ENCODE measurements at places on chromosomes 1 and 21.

DNA sequence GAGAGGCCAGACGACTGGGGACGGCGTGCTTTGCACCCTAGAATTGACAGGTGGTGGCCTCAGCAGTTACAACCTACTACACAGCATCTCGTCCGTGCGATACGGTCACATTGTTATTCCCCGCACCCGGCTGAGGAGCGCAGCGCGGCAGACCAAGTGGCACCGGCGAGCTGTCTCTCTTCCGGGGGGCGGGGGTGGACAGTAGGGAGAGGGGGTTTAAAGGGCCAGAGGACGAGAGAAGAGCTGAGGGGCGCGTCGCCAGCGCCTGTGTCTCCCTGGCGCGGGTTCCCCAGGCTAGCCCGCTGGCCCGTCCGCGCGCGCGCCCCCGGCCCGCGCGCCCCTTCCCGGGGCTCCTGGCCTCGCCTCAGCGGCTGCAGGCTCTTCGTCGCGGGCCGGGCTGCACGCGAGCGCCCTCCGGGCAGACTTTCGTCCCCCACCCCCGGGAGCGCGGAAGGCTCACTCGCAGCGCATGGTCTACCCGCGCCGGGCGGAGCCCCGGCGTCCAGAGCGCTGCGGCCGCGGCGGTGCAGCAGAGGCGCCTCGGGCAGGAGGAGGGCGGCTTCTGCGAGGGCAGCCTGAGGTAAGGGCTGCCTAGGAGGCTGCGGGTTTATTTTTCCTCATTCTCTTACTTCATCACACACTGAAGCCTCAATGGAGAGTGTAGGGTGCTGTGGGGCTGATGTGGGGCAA, at the start of gene PDE4B:
PDE4B (plus strand) TSS at position 227 of the 690 bp plus-strand sequence.
- no peak for DNase-seq

DNA sequence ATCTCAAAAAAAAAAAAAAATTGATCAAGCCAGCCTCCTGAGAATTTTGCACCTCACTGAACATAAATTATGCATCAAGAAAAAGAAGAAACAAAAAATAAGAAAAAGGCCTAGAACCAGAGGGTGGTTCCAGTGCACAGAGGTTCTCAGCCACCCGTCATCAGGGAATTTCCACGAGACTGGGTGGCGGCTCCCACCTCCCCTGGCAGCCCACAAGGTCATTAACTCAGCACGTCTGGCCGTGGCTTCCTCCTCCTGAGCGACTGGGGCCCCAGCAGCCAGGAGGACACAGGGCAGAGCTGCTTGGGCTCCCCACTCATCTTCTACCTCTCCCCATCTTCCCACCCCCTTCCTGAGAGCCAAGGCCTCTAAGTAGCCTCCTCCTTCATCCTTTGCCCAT, 15.7 kb upstream of the TMEM51 start:
- no peak for DNase-seq

DNA sequence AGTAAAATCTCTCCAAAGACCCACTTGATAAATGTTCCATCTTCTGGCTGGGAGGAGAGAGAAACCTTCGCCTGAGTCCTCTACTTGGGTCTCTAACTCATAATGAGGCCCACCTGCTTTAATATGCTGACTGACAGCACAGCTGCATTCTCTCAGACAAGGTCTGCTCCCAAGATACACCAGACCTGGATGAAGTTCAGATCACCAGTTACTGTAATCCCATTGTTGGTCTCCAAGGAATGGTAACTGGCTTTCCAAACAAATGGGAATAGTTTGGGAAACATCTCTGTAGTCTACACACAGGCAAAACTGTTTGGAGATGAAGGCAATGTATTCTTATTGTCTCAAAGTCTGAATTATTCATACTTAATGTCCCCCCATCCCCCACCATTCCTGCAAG, 27.9 kb upstream of the COL24A1 start:
- DNase-seq: no peak

GRCh38 chr1:41698916-41699860, 214.7 kb upstream of the EDN2 start:
- DNase-seq: no peak

- no peak for DNase-seq
Measured at GRCh38 chr1:43835082-43836021, 98.2 kb upstream of the ARTN start.

- no peak for DNase-seq
Measured at GRCh38 chr1:61224609-61225008, 142.2 kb downstream of the NFIA start.
